Esophagus squamous epithelium (tissue), 5 donors: ENCODE measurements at places on chromosomes 16 and 17. TPM values are rescaled to one million over a fixed set of nuclear protein-coding genes. Genes with fewer than 3 reads are reported as not detected.
A peak's percentile ranks its signal among the peaks of the same experiment; 100 is the strongest.

DNA sequence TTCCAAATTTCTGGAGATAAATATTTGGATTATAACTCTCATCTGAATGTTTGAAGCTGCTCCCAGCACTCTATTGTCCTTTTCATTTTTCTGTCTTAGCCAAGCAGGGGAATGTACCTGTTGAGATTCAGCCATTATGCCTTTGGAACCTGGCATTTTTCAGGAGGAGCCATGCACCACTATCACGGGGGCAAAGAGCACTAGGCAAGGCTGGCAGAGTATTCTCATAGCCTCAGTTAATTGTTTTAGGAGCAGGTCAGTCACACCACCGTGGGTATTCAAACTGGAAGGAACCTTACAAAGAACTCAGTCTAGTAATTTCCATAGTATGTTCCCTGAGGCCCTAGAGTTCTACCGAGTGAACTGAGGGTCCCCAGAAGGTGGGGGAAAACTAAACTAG is 348.9 kb downstream of the TMEM114 start:
- no peaks in the 10 kb centered on the region for H3K27me3 ChIP-seq
- no peak overlapping the region for H3K27ac ChIP-seq
- H3K4me1 ChIP-seq, result no peaks in the 10 kb centered on the region

MGAT5B gene
- total RNA-seq, result not detected

- peaks cover 10% of the 10 kb centered on the region for H3K4me1 ChIP-seq
- no peak overlapping the region for H3K4me3 ChIP-seq
- H3K27ac ChIP-seq, result no peak overlapping the region
- no peak for DNase-seq
Observed at GRCh38 chr16:19084139-19084538, 16.7 kb downstream of the COQ7 start.

GRCh38 chr17:48547808-48548522 is 3.1 kb upstream of the HOXB2 start:
- no peaks in the 10 kb centered on the region for H3K36me3 ChIP-seq
- no peaks in the 10 kb centered on the region for H3K27me3 ChIP-seq
- DNase-seq, result no peak
- peak overlapping the region; percentile 91 for H3K27ac ChIP-seq

GRCh38 chr17:61580502-61580901 is 10.5 kb downstream of the NACA2 start:
- H3K36me3 ChIP-seq, result no peaks in the 10 kb centered on the region
- no peak overlapping the region for H3K27ac ChIP-seq
- H3K27me3 ChIP-seq, result no peaks in the 10 kb centered on the region
- H3K4me3 ChIP-seq, result no peak overlapping the region

DNA sequence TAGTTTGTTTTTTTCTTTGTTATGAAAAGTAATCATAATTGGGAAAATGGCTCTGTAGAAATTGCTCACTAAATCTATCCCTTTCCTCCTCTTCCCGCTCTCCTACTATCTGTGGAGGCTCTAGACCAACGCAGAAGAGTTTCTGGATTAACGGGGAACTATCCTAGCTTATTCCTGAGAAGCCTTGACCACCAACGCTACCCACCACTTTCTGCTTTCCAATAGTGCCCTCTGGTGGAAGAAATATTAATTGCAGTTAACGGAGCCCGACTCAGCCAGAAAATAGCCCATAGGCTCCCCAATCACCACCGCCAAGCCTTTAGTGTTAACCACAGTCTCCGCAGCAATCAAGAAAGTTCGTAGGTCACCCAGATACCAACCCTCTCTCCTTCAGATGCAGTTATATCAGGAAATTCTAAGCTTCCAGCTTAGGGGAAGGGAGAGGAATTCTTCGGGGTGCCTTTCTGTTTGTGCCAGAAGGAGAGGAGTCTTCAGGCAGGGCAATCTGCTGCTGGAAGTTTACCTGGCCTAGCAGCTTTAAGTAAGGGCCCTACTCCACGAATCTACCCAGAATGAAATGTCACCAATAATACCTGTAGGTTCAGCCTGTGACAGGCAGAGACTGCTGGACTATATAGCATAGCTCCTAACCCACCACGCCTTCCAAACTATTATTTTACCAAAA is 23.0 kb upstream of the NSRP1 start:
- H3K27ac ChIP-seq, result no peak overlapping the region
- H3K4me1 ChIP-seq, result peaks cover 6% of the 10 kb centered on the region
- DNase-seq, result no peak
- no peaks in the 10 kb centered on the region for H3K36me3 ChIP-seq
- no peak overlapping the region for H3K4me3 ChIP-seq

SOX15 gene
- total RNA-seq, result 105 TPM

- DNase-seq, result no peak
- H3K36me3 ChIP-seq, result no peaks in the 10 kb centered on the region
- H3K4me3 ChIP-seq, result no peak overlapping the region
- H3K27me3 ChIP-seq, result no peaks in the 10 kb centered on the region
Observed at GRCh38 chr17:7476494-7476893, 2.9 kb downstream of the ZBTB4 start.

DNA sequence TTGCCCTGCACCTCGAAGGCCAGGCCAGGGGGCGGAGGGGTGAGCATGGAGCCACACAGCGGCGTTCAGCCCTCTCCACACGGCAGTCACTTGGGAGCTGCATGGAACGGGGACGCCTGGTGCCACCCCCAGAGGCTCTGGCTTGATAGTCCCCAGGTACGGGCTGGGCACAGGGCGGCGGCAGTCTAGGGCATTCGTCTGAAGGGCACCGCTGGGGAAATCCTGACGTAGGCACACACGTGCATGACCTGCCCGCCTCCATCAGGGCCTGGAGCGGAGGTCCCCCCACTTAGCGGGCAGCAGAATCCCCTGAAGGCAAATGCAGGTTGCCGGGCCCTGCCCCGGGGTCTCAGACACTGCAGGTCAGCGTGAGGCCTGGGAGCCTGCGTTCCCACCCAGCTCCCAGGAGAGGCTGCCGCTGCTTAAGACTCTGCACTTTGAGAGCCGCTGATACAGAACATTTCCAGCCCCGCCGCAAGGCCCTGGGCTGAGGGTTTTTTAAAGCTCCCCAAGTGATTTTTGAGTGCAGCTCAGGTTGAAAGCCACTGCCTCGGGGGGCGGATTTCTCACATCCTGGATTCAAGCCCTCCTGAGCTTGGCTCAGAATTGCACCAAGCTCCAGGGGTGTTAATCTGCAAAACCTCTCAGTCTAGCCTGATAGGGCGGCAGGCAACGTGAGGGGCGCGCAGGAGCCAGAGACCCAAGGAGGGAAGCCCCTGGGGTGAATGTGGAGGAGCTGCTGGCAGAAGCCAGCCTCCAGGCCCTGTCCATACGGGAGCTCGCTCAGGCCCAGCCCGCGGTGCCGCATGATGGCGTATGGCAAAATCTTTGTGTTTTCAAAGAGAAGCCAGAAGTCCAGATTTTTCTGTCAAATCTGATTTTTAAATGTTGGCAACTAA is 182.3 kb upstream of the GSE1 start:
- no peak overlapping the region for H3K27ac ChIP-seq
- no peak overlapping the region for H3K4me3 ChIP-seq
- DNase-seq, result no peak
- no peaks in the 10 kb centered on the region for H3K27me3 ChIP-seq
- H3K36me3 ChIP-seq, result no peaks in the 10 kb centered on the region

DNA sequence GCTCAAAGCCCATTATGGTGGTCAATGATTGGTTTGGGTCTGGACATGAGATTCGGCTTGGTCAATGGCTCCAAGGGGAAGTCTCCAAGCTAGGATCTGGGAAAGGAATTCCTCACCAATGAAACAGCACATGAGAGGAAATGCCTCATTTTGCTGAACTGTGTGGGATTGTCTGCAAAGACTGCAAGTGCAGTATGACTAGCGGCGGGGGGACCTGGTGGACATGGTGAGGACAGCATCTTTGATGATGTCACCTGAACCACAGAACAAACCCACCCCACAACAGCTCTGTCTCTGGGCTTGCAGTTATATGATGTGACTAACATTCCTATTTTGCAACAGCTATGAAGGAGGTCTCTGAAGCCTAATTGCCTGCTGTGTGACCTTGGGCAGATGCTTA is 50.6 kb upstream of the NKD1 start:
- no peaks in the 10 kb centered on the region for H3K36me3 ChIP-seq
- no peaks in the 10 kb centered on the region for H3K4me1 ChIP-seq
- no peak overlapping the region for H3K27ac ChIP-seq
- no peaks in the 10 kb centered on the region for H3K27me3 ChIP-seq
- H3K4me3 ChIP-seq, result no peak overlapping the region

DNA sequence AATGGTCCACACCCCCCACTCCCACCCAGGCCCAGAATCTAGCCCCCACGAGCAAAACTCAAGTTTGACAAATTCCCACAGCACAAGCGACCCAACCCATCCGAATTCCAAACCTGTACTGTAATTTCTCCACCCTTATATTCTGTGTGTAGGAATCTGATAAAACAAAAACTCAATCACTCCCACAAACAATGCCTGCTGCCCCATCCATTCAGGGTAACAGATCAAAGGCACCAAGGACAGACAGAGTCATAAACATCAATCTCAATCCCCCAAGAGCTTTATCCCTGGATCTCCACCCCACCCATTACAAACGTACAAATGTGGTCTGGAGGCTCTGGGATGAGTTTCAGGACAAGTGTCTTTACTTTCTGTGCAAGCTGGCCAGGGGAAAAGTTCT is 157.8 kb downstream of the AXIN2 start:
- H3K4me1 ChIP-seq, result no peaks in the 10 kb centered on the region
- H3K27me3 ChIP-seq, result no peaks in the 10 kb centered on the region
- H3K4me3 ChIP-seq, result no peak overlapping the region
- H3K36me3 ChIP-seq, result no peaks in the 10 kb centered on the region
- no peak overlapping the region for H3K27ac ChIP-seq

GRCh38 chr16:30184096-30184890 is 891 bp downstream of the CORO1A start:
- H3K4me1 ChIP-seq, result peaks cover 4% of the 10 kb centered on the region
- H3K27ac ChIP-seq, result peak overlapping the region; percentile 90
- no peaks in the 10 kb centered on the region for H3K27me3 ChIP-seq
- no peaks in the 10 kb centered on the region for H3K36me3 ChIP-seq

CKLF gene
- 8.8 TPM for total RNA-seq

DNA sequence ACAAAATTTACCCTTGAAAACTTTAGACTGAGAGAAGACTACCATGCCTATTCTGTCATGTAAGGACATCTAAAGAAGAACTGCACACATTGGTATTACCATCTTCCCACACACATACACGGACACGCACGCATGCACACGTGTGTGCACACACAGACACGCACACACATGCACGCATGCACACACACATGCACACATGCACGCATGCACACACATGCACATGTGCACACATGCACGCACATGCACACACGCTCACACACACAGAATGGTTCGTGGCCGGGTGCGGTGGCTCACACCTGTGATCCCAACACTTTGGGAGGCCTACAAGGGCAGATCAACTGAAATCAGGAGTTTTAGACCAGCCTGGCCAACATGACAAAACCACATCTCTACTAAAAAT is 296.9 kb upstream of the HSBP1 start:
- no peak overlapping the region for H3K27ac ChIP-seq
- DNase-seq, result no peak
- H3K4me3 ChIP-seq, result no peak overlapping the region
- no peaks in the 10 kb centered on the region for H3K27me3 ChIP-seq

DNA sequence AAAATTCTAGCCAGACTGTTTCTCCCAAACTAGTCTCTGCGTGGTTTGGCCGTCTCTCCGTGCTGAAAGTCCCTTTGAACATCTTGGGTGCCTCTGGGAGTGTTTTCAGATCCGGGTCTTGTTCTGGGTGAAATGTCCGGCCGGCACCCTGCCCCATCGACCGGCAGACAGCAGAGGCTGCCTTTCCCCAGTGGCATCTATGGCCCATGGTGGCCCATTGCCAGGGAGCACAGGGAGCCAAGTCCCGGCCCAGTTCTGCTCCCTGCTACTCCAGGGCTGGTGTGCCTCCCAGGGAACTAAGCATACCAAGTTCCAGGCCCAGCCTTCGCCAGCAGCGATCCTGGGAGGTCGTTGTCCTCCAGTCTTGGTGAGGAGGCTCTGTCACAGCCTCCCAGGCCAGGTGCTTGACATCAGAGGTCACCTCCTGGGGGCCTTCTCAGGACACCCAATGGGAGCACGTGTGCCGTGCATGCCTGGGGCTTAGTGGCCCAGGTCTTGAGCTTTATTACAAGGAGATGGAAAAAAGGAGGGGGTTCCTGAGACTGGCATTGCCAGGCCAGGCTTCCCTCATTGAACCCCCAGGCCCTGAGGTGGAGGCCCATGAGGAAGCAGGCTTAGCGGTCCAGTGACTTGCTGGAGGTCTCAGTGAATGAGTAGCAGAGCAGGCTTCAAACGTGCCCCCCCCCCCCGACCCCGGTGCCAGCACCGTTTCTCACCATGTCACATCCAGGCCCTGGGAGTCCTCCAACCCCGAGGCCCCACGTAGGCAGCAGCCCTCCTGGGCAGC is 54.0 kb downstream of the PGS1 start:
- no peak overlapping the region for H3K27ac ChIP-seq
- H3K36me3 ChIP-seq, result peaks cover 27% of the 10 kb centered on the region
- H3K4me3 ChIP-seq, result no peak overlapping the region
- peaks cover 12% of the 10 kb centered on the region for H3K4me1 ChIP-seq
- no peak for DNase-seq

DNA sequence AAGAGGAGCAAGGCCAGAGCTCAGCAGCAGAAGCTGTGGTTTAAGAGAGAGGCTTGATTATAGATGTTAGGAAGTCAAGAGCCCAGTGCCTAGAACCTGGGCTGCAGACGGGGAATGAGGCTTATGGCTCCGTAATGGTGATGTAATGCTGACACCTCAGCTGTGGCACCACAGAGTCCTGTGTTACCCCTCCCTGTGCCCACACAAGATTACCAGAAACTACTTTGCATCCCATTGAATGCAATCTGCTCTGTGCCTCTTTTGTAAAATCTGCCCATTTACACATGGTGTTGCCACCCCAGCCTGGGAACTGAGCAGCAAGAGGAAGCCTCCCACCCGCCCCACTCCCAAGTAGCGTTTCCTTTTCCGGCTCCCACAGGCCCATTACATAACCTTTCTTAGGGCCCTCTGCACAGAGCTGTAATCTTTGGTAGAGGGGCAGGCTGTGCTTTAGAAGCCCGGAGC is 57.0 kb downstream of the PITPNC1 start:
- DNase-seq, result no peak
- no peak overlapping the region for H3K4me3 ChIP-seq
- no peaks in the 10 kb centered on the region for H3K36me3 ChIP-seq
- peaks cover 15% of the 10 kb centered on the region for H3K4me1 ChIP-seq

- H3K4me3 ChIP-seq, result peak overlapping the region; percentile 51
- no peaks in the 10 kb centered on the region for H3K36me3 ChIP-seq
Observed at GRCh38 chr17:68198931-68199836, 48.7 kb upstream of the AMZ2 start.

DNA sequence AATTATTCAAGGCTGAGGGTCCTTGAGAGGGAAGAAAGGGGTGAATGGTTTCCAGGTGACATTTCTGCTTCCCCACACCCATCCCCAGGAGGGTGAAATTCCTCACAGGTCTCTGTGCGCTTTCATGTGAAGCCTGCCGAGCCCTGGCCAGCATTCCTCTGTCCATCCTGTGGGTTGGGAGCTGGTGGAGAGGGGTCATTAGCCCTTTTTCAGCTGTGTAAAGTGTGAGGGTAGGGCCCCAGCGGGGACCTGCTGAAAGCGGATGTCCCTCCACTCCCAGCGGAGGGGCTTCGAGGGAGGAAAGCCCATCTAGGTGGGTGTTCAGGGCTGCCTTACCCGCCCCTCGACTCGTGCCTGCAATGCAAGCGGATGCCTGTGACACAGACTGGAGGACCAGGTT is 53.3 kb upstream of the DLX4 start:
- DNase-seq, result no peak
- H3K36me3 ChIP-seq, result no peaks in the 10 kb centered on the region
- no peaks in the 10 kb centered on the region for H3K4me1 ChIP-seq
- H3K27me3 ChIP-seq, result peaks cover 74% of the 10 kb centered on the region
- H3K4me3 ChIP-seq, result no peak overlapping the region

CACNA1G gene
- 0.38 TPM for total RNA-seq

GRCh38 chr16:55703003-55704001 is 47.5 kb downstream of the SLC6A2 start:
- H3K27ac ChIP-seq, result no peak overlapping the region
- H3K36me3 ChIP-seq, result no peaks in the 10 kb centered on the region
- H3K27me3 ChIP-seq, result no peaks in the 10 kb centered on the region
- DNase-seq, result no peak
- H3K4me3 ChIP-seq, result no peak overlapping the region
- peaks cover 6% of the 10 kb centered on the region for H3K4me1 ChIP-seq
